ENCODE measurements at places on chromosomes 2 and 18. TPM values are rescaled to one million over a fixed set of nuclear protein-coding genes. Genes with fewer than 3 reads are reported as not detected.
A peak's percentile ranks its signal among the peaks of the same experiment; 100 is the strongest.

GRCh38 chr2:179338681-179339080 is 74.0 kb upstream of the SESTD1 start:
- DNase-seq: no peak

DNA sequence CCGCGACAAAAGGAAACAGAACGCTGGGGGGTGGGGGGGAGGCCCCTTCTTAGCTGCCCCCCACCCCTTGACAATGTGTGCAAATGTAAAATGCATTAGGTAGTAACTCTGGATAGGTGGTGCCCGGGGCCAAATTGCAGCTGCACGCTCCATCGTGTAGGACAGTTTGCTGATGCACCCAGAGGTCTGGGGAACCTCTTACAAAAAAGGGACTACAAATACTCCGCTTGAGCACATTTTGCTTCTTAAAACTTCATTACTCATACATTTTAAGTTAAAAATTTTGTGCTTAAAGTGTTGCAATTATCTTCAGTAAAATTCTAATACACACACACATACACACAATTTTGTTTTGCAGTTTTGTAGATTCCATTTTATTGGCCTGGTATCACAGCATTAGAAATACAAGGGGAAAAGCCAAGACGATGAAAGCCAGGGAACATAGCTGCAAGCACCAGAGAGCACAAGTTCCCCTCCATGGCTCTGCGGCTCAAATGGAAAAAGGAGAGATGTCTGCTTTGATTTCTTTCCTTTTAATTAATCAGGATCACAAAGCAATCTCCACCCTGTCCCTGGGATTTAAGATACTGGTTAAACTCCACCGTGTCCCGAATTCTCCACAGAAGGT is 582.1 kb downstream of the ZEB2 start:
- DNase-seq: no peak

SLC5A7 gene
- not detected for polyA plus RNA-seq

DNA sequence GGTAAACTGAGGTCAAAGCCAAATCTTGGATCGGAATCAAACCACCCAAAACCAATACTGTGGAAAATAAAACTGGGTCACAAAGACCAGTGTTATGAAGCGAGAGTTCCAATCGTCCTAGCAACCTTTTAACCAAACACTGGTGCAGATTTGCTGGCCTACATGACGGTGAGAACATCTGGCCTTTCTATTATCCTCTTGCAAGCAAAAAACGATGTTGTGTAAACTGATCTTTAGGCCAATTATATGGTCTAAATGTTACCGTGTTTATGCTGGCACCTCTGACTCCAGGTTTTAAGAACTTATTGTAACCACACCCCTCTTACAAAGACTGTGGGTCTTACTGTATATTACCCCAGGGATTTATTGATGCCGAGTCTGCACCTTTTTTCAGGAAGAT is 145.9 kb downstream of the GFPT1 start:
- DNase-seq: no peak

DNA sequence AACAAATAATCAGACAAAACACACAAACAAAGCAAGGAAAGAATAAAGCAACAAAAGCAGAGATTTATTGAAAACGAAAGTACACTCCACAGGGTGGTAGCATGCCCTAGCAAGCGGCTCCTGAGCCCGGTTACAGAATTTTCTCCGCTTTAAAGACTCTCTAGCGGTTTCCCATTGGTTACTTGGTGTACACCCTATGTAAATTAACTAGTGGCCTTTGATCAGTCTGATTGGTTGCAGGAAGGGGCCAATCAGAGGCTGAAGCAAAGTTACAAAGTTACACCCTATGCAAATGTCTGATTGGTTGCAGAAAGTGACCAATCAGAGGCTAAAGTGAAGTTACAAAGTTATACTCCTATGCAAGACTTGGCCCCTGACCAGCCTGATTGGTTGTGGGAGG is 242.9 kb downstream of the LDLRAD4 start:
- no peak for DNase-seq

DNA sequence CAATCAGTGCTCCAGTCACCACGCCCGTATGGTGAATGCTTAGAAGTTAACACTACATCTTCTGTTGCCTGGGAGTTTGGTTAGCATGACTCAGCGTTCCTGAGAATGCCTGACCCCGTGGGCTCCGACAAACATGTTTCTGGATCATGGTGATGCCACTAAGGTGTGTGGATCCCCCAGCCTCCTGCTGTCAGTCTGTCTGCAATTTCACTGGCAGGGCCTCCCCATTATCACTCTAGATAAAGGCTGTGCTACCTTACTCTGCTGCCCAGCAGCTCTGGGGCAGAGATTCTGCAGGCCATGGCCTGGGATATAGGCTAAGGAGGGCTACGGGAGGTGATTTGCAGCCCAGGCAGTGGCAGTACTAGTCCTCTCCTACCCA is 66.0 kb downstream of the STPG4 start:
- peak; percentile 73 for DNase-seq

DNA sequence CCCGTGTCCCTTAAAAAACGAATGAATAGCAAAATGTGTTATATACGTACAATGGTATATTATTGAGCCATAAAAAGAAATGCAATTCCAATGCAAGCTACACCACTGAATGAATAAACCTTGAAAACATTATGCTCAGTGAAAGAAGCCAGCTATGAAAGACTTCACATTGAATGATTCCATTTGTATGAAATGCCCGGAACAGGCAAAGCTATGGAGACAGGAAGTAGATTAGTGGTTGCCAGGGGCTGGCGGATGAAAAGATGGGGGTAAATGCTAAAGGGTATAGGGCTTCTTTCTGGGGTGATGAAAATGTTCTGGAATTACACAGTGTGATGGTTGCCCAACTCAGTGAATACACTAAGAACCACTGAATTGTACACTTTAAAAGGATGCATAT is 113.3 kb downstream of the NOL10 start:
- DNase-seq: no peak

DNA sequence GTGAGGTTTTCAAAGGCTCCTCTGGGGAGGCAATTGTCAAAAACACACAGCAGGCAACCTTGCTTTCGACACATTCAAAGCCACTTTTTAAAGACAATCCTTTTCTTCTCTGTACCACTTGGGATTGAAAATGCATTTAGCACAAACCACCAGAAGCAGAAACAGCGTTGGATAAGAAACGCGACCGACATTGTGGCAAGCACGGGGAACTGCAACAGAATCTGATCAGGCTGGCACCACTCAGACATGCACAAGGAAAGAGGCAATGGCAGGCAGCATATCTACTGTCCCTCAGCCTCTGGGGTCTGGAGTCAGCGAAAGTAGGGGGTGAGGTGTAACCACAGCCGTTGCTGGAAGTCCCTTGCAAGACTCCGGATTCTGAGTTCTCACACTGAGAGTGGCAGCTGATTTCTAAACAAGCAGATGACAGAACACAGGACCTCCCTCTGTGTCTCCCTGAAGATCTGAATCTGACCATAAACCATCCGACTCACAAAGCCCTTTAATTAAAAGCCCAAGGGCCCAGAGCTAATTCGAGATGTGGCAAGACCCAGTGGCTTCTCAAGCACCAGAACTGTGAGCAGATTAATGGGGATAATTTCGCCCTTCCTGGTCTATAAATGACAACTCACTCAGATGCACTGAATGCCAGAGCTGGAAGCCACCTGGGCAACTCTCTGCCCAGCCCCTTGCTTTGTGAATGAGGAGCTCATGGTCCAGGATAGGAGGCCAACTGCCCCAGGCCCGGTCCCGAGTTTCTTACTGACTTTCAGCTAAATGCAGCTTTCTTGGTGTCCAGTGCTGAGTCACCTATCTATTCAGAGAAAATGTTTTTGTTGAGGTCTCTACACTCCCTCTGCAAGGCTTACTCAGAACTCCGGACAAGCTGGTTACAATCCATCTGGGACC is 29.6 kb downstream of the CYRIA start:
- no peak for DNase-seq

Measured in HepG2 (cell line).